Activated naive CD4-positive, alpha-beta T cell treated with anti-CD3 and anti-CD28 coated beads, Interleukin-2, amount 50 U/mL, for 16 hours (primary cell): ENCODE measurements at places on chromosomes 7 and 10.

GRCh38 chr10:374354-374753, 239.1 kb downstream of the ZMYND11 start:
- DNase-seq, result no peak

DNA sequence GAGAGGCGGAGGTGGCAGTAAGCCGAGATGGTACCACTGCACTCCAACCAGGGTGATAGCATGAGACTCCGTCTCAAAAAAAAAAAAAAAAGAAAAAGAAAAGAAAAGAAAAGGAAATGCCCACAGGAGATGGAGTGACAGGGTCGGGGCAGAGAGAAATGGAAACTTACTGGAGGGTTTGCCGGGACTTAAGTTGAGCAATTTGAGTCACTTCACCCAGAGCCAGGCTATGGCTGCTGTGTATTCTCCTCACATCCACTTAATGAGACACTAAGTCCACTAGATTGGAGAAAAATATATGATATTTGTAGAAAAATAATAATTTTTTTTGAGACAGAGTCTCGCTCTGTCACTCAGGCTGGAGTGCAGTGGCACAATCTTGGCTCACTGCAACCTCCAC, 4.6 kb upstream of the PFKFB3 start:
- DNase-seq, result no peak

GRCh38 chr10:20515654-20516053, 381.5 kb downstream of the NEBL start:
- DNase-seq, result no peak

DNA sequence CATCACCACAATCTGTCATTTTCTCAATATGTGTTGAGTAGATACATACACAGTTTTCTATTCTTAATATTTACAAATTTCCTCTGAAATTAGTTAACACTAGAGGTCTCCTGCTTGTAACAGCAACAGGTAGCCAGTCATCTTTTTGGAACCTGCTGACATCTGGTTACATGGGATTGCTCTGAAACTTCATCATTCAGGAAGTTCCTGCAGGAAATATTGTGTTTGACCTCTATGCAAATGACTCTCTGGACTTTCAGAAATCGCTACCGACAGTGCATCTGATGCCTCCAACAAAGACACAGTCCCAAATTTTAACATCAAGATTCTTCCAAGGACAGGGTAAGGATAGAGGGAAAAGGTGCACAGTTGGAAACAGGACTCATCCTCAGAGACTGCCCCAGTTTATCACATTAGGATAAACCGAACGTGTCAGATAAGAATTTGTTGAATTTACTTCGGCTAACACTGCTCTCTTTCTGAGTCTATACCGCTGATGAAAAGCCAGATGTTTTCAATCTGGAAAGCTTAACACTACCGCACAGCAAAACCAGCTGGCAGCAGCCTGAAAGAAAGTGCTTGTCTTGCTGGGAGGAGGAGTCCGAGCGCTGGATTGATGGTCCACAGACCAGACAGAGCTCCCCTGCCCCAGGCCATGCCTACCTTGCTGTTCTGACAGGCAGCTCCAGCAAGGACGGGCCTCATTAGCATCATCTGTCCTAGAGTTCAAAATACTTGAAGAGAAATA, 633.4 kb downstream of the PARD3 start:
- no peak for DNase-seq

DNA sequence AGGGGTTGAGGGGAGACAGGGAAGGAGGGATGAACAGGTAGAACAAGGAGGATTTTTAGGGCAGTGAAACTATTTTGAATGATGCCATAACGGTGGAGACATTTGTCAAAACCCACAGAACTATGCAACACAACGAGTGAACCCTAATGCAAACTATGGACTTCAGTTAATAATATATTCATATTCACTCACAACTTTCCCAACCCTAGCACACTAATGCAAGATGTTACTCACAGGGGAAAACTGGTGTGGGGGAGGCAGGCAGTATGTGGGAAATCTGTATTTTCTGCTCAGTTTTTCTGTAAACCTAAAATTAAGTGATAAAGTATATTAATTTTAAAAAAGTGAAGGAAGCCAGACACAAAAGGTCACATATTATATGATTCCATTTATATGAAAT, 17.3 kb downstream of the GNA12 start:
- no peak for DNase-seq
